ENCODE measurements at places on chromosomes 12 and 14.
A peak's percentile ranks its signal among the peaks of the same experiment; 100 is the strongest.

- DNase-seq = no peak
These were observed 39.1 kb downstream of the MBIP start for GRCh38 chr14:36281309-36281708.

DNA sequence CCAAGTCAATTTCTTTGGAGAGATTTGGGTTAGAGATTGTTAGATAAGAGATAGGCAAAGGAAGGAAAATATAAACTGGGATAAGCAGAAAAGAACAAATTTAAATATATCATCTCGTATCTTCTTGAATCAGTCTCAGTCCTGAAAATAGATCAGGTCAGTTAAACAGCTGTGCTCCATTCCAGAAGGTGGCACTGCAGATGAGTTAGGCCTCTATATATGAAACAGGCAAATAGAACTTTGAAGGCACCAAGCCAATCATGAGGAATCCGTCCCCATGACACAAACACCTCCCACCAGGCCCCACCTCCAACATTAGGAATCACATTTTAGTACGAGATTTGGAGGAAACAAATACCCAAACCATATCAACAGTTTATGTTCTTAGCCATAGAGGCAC lies 605.5 kb upstream of the USP15 start:
- DNase-seq = no peak

GRCh38 chr12:100249941-100250340 lies 16.9 kb downstream of the DEPDC4 start:
- no peak for DNase-seq

DNA sequence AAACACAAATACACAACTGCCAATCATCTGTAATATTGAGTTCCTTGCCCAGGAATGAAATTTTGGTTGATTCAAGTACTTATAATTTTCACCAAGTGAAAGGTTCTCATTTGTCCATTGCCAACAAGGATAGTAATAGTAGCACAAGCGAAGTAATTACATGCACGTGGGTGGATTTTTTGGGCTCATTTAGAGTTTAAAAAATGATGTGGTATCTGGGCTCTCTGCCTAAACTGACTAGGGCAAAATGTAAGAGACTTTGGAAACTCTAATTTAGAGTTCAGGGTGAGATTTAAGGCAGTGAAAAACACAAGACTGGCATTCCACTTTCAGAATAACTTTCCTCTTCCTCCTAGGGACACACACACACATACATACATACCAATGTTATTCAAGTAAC lies 111.7 kb downstream of the MYRFL start:
- DNase-seq = no peak

- no peak for DNase-seq
These were observed 5.1 kb upstream of the SSTR1 start for GRCh38 chr14:38202444-38203191.

DNA sequence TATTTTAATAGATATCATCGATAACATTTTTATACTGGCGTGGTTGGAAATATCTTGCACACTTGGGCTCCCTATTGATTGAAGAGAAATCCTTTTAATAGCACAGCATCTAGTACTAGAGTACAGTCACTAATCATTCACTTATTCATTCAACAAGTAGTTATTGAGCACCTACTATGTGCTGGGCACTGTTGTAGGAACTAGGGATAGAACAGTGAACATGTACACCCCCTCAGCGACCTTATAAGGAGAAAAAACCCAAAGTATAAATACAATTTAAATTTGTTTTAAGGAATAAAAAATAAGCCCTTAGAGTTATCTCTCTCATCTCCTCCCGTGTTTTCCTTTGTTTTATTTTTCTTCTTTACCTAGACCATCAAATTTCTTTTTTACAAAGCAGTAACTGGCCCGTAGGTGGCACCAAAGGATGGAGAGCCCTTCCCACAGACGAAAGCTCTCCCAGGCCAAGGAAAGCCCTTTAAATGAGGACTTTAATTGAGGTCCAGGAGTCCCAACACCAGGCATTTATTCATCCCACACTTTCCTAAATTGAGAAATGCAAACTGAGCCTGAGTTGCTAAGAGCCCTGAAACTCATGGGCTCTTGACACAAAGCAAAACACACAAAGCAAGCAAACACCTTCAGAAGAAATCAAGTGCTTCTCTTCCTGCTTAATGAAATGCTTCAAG lies 29.0 kb downstream of the PEBP1 start:
- peak; percentile 33 for DNase-seq

- no peak for DNase-seq
These were observed 128.9 kb downstream of the NCOR2 start for GRCh38 chr12:124438437-124439056.

DNA sequence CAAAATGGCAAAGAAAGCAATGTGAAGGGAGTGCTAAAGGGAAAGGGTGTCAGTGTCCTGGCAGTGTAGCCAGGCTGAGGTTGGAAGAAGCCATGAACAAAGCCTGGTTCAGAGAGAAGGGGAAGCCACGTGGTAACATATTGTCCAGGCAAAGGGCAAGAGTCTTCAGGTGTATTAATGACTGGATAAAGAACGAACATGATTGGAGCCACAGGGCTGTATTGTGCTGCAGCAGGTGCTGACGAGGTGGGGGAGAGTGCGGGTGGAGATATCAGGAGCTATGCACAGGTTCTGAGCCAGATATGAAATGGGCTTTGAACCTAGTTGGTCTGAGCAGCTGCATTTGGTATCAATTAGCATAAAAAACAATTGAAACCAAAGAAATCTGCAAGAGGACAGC lies 18.6 kb upstream of the EMP1 start:
- DNase-seq = no peak

DNA sequence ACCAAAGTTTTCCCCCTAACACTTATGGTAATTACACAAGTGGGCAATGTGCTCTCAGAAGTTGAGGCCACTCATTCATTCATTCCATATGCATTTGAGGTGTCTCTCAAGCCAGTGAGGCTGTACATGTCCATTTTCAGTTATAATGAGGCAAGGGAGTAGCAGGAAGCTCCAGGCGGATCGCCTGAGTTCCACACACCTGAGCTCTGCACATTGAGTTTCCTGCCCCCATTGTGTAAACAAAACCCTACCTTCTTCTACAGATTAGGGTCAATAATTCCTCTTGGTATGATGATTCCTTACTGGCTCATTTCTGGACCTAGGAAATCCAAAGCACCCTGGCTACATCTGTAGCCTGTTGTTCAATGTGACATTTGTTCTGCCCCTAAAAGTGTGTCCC lies 555.3 kb downstream of the MED13L start:
- DNase-seq = no peak

DNA sequence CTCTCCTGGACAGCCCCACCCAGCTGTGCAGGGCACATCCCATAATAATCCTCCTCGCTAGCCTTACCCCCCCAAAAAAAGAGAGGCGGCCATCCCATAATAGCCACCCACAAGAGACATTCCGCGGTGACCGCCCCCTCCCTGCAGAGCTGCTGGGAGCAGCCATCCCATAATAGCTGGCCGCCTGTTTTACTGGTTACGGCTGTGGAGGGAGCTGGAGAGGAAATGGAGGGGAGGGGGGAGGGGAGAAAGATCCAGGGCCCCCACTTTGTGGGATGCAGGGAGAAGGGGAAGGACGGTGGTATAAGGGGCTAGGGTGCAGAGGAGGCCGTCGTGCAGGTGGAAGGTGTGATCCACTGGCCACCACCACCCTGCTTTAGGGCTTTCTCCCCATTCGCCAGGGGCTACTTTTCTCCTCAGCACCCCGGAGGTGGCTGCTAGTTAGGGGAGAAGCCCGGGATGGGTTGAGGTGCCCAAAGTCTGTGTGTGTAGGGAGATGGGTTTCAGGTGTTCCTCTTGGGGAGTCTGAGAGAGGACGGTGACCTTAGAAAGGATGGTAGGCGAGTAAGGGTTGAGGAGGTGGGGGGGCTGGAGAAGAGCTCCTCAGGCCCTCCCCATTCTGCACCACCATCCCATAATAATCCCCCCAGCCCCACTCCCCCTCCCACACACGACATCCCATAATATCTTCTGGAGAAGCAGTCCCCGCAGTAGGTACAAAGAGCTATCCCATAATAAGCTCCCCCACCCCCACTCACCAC lies 6.0 kb upstream of the CHD4 start:
- DNase-seq = peak; percentile 72

- no peak for DNase-seq
These were observed 1.3 kb upstream of the TGM1 start for GRCh38 chr14:24264298-24264697.

DNA sequence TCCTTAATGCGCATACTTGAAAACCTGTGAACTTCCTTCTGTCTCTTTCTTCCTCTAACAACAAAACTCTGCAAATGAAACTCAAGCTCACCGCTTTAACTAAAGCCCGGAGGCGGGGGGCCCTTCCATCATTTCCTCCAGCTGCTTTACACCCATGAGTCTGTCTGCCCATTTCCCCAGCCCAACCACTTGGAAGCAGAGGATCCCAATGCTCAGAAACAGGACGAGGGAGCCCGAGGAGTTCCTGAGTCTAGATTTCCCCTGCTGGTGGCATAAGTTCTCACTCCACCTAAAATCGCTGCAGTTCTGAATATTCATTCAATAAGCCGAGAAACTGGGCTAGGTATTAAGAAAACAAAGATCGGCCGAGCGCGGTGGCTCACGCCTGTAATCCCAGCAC lies 30.8 kb downstream of the GPR19 start:
- no peak for DNase-seq

GRCh38 chr12:113397497-113398197 lies 6.0 kb downstream of the SDS start:
- no peak for DNase-seq

- DNase-seq = no peak
These were observed 34.2 kb downstream of the MANSC1 start for GRCh38 chr12:12315838-12316237.

DNA sequence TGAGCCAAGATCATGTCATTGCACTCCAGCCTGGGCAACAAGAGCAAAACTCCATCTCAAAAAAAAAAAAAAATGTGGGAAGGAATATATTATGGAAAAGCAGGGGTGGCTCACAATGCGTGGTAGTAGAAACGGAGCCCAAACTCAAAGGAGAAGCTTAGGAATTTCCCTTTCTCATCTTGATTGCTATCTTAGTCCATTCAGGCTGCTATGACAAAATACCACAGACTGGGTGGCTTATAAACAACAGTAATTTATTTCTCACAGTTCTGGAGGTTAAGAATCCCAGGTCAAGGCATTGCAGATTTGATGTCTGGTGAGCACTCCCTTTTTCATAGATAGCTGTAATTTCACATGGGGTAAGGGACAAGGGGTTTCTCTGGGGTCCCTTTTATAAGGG lies 153.8 kb upstream of the KRR1 start:
- DNase-seq = no peak

DNA sequence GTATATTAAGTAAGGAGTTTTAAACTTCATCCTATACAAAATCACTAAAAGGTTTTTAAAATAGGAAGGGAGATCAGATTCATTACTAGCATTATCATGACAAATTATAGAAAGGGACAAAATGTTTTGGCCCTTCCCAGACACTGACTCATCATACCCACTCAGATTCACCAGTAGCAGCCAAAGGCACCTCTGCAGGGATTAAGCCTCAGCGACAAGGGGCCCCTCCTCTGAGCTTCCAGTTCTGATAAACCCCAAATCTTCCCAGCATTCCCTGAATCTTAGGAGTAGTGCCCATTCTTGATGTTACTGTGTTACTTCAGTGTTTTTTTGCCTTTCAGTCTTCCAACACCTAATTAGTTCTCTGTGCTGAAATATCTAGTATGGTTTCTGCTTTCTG lies 14.5 kb downstream of the KRAS start:
- DNase-seq = peak; percentile 36

GRCh38 chr12:131721548-131721947 lies 10.7 kb downstream of the SFSWAP start:
- DNase-seq = no peak

DNA sequence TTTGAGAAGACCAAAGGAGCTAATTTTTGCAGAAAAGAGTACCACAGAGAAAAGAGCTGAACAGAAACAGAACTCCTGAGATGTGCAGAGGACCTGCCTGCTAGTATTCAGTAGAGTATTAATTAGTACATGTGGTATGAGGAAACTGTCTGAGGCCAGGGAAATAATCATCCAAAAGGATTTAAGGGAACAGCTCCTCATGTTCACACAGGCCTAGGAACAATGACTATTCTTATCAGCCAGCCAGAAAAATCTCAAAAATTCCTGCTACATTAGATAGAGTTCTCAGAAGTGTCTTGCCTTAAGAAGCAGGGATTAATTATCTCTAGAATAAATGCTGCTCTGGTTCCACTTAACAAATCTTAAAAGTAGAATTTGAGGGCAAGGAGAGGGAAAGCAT lies 36.4 kb downstream of the PKP2 start:
- DNase-seq = no peak

DNA sequence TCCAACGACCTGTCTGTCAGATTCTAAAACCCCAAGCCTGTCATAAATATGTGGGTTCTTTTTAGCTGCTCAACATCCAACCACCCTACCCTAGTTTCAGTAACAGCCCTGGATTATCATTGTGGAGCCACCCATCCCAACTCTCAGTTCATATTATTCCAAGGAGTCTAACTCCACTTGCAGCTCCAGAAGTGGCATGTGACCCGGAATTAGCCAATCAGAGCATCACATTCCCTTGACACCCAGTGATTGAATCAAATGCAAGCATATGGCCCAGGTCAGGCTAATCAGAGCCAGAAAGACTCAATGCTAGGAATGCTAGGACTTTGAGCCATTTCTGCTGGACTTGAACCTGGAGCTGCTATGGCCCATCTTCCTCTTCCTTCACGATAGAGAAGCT lies 17.1 kb upstream of the HSP90B1 start:
- DNase-seq = no peak

DNA sequence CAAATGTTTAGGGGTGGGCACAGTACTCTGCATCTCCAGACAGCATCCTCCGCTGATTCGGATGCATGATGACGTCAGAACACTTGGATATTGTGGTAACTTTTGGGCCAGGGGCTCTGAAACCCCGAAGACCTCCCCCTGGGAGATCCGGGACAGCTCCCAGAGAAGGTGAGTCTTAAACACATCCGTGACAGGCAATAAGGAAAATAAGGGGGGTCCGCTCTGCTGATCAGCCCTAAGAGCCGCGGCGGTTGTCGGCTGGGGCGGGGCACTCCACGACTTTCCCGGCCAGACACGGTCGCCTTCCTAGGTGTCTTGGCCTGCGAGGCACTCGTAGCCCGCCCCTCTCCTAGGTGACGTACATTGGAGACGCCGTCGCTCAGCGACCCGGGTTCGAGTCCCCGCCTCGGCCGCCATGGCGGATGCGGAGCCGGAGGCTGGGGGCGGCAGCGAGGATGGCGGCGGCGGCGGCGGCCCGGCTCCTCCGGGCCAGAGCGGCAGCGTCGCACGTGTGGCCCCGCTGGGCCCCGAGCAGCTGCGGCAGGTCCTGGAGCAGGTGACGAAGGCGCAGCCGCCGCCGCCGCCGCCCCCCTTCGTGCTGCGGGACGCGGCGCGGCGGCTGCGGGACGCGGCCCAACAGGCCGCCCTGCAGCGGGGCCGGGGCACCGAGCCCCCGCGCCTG lies at the start of gene ZNF839:
TSS of gene ZNF839 (plus strand) at position 396 of the 682 bp plus-strand sequence. CDS start at position 416, 20 bp downstream.
- DNase-seq = peak; percentile 86

- peak; percentile 46 for DNase-seq
These were observed 28.5 kb downstream of the SLC8B1 start for GRCh38 chr12:113306382-113306781.

- no peak for DNase-seq
These were observed 857.1 kb downstream of the AACS start for GRCh38 chr12:125922330-125922729.

- DNase-seq = no peak
These were observed 26.6 kb upstream of the GALNT9 start for GRCh38 chr12:132355742-132356681.

- peak; percentile 84 for DNase-seq
These were observed 5.0 kb upstream of the BAZ2A start for GRCh38 chr12:56634837-56635791.
